Activated CD8-positive, alpha-beta memory T cell treated with anti-CD3 and anti-CD28 coated beads for 4 hours (primary cell): ENCODE measurements at places on chromosomes 2 and 18.

DNA sequence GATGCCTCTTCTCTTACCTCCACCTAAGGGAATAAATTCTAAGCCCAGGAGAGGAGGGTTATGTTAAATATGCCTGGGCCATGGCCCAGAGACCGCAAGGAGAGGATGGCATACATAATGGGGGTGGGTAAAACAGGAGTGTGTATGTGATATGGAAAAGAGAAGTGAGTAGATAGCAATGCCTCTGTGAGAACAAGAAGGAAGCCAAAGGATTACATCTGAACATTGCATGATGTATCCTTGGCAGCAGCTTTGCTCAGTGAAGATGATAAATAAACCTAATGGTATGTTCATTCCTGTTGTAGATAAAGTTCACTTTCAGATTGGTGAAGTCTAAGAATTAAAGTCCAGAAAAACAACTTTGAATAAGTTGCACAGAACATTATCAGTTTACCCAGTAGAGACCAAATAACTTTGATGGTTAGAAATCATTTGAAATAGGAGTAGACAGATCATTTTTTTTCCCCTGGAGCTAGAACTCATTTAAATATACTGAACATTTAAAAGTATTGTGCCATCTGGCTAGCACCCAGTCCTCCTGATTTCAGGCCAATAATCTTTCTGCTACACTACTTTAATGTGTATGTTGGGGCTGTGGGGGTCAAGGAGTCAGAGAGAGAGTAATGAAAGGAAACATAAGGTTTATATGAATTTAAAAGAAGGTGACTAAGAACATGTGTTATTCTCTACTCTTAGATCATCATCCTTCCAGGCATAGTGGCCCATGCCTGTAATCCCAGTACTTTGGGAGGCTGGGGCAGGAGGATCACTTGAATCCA is 231.7 kb downstream of the PARD3B start:
- DNase-seq, result no peak

- DNase-seq, result no peak
Measured at GRCh38 chr2:96336873-96337272, 1.3 kb downstream of the NCAPH start.

DNA sequence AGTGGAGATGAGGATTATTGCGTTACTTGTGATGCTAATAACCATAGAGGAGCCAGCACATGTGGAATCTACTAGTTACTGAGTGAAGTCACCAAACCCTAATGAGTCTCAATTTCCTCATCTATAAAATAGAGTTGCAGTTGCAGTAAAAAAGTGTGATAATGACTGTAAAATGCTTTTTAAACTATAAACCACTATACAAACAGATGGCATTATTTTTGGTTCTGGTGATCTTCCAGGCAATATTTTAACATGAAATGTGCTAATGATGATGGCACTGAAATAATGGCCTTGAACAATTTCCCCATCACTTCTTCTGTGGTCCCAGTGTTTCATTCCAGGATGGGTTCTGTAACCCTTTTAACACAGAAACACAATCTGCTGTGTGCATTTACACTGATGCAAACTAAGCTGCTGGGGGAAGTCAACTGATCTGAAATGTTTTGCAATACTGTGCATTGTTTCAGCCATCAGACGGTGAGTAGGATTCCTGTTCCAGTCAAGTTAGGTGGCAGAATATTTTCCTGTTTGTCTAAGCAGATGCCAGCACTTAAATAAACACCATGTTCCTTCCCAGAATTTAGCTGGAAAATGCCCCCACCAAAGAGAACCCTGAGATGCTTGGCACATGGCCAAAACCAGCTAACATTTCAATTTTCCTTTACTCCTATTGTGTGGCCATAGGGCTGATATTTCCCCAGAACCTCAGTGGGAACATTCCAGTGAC is 52.6 kb downstream of the TACR1 start:
- no peak for DNase-seq

- no peak for DNase-seq
Measured at GRCh38 chr2:216202626-216203250, 93.6 kb downstream of the XRCC5 start.

GRCh38 chr2:105502625-105503334 is 103.9 kb upstream of the FHL2 start:
- DNase-seq, result no peak

DNA sequence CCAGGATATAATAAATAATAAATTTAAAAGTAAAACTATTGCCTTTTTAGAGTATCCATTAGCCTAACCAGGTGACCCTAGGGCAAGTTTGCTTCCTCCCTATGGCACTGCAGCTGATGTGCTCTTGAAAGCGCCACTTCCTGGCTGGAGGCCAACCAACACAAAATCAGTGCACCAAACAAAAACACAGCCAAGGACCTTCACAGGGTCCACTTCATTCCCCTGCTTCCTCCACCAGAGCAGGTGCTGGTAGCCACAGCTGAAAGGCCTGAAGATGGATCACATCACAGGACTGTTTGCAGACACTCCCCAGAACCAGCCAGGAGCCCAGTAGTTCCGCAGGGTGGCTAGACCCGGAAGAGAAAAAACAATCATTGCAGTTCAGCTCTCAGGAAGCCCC is 108.8 kb downstream of the TWIST2 start:
- no peak for DNase-seq

DNA sequence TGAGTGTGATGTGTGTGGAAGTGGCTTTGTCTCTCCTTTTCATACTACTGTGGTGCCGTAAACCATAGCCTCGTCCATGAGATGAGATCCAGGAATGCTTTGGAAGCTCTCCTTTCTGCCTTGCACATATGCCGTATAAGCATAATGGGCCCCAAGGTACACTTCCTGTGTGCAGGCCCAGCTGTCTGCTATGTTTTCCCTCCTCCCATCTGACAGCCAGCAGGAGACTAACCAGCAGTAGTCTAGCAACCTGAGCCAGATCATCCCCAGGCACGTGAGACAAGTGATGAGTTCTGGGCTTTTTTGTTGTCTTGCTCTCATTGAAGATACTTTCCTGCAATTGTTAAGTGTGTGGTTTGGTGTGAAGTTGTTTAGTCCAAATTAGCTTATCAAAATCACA is 555.5 kb upstream of the LRRTM4 start:
- DNase-seq, result no peak

- DNase-seq, result no peak
Measured at GRCh38 chr18:79574938-79575525, 104.6 kb upstream of the CTDP1 start.

- no peak for DNase-seq
Measured at GRCh38 chr2:120577721-120578295, 157.9 kb upstream of the GLI2 start.

- DNase-seq, result no peak
Measured at GRCh38 chr2:160460333-160460731, 33.3 kb downstream of the RBMS1 start.

DNA sequence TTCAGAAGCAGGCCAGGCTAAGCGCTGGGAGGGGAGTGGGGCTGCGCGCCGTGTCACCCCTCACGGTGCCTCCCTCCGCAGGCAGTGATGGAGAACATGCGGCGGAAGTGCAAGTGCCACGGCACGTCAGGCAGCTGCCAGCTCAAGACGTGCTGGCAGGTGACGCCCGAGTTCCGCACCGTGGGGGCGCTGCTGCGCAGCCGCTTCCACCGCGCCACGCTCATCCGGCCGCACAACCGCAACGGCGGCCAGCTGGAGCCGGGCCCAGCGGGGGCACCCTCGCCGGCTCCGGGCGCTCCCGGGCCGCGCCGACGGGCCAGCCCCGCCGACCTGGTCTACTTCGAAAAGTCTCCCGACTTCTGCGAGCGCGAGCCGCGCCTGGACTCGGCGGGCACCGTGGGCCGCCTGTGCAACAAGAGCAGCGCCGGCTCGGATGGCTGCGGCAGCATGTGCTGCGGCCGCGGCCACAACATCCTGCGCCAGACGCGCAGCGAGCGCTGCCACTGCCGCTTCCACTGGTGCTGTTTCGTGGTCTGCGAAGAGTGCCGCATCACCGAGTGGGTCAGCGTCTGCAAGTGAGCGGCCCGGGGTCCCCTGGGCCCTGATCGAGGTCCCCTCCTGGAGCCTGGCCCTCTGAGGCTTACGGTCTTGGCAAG is 12.2 kb downstream of the WNT10A start:
- peak; percentile 75 for DNase-seq

- DNase-seq, result no peak
Measured at GRCh38 chr18:24790347-24790746, 329.9 kb downstream of the HRH4 start.

DNA sequence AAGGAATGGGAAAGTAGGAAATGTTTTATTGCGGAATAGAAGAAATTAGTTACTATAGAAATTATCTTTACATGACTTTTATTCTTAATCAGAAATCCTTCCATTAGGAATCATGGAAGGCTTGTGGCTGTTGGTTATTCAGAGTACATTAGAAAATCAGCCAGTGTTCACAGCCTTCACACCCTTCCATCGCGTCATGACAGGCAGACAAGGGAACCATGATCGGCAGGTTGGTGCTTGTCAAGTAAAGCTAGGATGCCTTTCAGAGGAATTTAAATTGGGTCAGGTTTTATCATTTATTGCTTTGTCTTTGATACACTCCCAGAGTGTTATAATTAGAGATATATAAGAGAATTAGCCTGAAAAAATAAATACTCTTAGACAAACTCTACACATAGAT is 400.6 kb downstream of the THSD7B start:
- no peak for DNase-seq

- no peak for DNase-seq
Measured at GRCh38 chr2:45224321-45224992, 215.2 kb upstream of the SIX2 start.

- no peak for DNase-seq
Measured at GRCh38 chr18:6638447-6638846, 91.1 kb upstream of the ARHGAP28 start.

DNA sequence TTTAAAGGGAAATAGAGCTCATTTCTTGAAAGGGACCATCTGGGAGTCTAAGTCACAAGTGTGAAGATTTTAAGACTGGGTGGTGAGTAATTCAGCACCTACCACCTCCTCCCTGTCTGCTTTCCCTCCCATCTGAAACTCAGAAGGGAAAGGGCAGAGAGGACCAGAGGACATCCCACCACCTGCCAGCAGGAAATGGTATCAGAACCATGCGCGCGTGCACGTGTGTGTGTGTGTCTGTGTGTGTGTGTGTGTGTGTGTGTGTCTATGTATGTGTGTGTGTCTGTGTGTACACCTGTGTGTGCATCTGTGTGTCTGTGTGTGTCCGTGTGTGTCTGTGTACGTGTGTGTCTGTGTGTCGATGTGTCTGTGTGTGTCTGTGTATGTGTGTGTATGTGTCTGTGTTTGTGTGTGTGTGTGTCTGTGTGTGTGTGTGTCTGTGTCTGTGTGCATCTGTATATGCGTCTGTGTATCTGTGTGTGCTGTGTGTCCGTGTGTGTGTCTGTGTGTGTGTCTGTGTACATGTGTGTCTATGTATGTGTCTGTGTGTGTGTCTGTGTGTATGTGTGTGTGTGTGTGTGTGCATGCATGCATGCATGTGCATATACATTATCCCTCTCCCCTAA is 76.8 kb downstream of the ZFP36L2 start:
- no peak for DNase-seq

GRCh38 chr18:73047688-73048087 is 179.9 kb upstream of the NETO1 start:
- DNase-seq, result no peak

DNA sequence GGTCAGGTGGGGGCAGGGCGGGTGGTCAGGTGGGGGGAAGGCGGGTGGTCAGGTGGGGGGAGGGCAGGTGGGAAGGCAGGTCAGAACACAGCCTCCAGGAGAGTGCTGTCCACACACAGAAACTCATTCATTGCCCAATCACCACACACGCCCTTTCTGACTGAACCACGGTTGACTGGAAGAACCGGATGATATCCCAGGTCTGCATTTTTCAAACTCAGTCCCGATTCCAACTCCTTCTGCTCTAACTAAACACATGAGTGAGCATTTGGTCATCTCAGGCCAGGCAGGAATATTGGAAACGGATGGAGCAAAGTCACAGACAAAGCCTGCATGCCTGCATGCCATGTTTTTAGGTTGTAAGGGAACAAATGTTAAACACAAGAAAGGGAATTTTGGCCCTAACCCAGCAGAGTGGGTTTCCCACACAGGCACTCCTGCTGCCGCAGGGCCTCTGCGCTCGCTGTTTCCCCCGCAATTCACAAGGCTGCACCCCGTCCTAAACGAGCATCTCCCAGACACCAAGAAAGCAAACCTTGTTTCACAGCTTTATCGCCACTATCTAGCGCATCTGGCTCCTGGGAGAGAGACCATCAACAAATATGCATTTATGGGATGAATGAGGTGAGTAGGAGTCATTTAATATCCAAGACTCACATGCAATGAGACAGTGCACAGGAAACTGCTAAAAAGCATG is 100.1 kb downstream of the ZNF516 start:
- DNase-seq, result no peak

- DNase-seq, result no peak
Measured at GRCh38 chr2:96144481-96145035, 682 bp downstream of the DUSP2 start.

DNA sequence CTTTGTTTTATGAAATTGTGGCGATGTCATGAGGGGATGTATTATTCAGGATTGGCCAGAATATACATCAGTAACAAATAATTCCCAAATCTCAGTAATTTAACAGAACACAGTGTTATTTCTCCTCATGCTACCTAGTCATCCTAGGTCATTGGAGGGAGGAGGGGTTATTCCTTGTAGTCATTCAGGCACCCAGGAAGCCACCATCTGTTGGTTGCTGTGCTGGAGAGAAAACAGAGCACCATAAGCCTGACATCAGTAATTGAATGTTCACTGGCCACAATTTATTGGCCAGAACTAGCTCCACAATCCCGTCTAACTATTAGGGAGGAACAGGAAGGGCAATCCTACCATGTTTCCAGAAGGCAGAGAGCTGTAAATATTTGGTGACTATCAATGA is 303.5 kb upstream of the CELF4 start:
- DNase-seq, result no peak

DNA sequence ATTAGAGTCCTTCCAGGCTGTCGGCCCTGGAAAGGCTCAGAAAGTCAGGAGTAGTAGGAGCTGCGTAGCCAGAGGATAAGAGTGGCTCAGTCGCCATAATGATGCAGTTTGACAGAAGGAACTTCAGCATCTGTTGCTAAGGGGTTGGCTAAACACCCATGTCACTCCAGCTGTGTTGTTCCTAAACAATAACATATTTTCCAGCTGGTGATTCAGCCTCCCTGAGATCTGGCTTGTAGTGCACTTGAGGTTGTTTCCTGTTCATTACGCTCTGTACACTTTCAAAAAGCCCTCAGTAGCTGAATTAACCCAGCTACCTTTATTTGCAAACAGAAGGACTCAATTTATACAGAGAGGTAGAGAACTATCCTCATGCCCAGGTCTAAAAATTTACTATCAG is 39.7 kb upstream of the EPAS1 start:
- no peak for DNase-seq

- DNase-seq, result no peak
Measured at GRCh38 chr2:148814143-148814859, 60.7 kb upstream of the KIF5C start.

- no peak for DNase-seq
Measured at GRCh38 chr2:171267855-171268629, 107.3 kb upstream of the TLK1 start.

DNA sequence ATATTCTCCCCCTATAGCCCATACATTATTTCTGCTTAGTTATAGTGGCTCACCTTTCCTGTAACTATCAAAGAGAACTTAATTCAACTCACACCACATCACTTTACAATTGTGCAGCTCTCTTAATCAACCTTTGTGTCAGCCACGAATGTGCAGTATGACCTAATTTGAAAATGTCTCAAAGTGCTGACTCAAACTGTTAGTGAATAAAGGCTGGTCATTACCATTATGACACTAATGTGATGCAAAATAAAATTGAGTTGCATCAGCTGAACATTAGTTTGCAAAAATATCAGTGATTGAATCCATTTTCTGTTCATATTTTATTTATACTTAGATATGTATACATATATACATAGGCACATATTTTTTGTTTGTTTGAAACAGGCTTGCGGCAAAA is 251.8 kb downstream of the MEIS1 start:
- DNase-seq, result no peak
